ENCODE measurements at places on chromosomes 11 and 22. TPM values are rescaled to one million over a fixed set of nuclear protein-coding genes. Genes with fewer than 3 reads are reported as not detected.

DNA sequence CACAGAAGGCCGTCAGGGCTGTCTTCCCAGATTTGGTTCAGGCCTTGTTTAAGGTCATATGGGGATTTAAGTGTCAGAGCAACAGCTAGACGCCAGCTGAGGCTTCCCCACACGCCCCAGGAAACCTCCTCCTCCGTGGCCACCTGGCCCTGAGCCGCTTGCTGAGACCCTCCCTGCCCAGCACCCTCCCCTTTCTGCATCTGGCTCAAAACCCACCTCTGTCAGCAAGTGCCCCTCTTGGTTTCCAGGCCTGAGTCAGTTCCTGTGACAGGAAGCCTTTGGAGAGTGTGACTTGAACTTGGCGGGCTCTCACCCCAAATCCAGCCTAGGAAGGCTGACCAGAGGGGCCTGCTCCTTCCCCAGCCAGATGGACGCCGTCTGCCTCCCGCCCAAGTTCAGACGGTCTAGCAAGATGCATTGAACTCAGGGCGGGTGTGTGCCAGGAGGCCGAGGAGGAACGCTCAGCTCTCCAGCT is 561 bp downstream of the FXYD2 start:
- peak; percentile 41 for DNase-seq

DNA sequence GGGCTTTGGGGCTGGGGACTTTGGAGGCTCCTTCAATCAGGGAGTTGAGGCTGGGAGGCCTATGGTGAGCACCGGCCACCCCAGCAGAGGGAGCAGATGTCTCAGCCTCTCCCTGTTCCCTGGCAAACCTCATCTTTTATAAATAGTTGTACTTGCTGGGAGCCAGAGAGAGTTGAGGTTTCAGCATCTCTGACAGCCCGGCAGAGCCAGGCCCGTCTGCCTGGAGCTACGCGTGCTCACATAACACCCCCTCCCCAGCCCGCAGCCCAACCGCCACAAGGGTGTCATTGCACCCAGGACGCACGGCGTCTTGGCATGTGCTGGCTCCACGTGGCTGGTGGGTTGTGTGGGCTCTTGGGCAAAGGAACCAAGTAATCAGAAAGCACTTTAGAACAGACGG is 127.1 kb downstream of the CHST1 start:
- peak; percentile 73 for DNase-seq

DNA sequence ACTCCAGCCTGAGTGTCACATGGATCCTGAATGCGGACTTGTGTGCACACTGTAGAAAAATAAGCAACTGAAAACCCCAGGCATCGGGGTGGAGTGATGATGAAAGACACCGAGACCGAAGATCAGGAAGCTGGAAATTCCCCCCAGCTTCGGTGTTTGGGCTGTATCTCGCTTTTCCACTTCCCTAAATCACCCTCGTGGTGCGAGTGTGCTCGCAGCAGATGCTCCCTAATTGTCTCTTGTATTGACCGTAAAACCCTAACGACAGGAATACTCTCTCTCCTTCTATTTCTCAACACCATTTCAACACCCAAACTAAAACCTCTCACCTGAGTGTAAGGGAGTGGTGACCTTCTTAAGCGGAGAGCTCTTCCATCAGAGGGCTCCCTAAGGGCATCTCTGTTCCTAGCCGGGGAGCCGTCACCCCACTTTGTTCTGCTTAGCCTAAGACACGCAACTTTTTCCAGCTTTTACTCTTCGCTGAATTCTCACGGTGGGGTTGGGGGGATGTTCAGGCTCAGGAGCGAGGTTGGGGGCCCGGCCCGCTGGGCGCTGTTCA is 635 bp upstream of the GRK3 start:
- DNase-seq, result no peak

- DNase-seq, result no peak
These were observed 243.3 kb upstream of the B3GAT1 start for GRCh38 chr11:134655189-134655989.

DNA sequence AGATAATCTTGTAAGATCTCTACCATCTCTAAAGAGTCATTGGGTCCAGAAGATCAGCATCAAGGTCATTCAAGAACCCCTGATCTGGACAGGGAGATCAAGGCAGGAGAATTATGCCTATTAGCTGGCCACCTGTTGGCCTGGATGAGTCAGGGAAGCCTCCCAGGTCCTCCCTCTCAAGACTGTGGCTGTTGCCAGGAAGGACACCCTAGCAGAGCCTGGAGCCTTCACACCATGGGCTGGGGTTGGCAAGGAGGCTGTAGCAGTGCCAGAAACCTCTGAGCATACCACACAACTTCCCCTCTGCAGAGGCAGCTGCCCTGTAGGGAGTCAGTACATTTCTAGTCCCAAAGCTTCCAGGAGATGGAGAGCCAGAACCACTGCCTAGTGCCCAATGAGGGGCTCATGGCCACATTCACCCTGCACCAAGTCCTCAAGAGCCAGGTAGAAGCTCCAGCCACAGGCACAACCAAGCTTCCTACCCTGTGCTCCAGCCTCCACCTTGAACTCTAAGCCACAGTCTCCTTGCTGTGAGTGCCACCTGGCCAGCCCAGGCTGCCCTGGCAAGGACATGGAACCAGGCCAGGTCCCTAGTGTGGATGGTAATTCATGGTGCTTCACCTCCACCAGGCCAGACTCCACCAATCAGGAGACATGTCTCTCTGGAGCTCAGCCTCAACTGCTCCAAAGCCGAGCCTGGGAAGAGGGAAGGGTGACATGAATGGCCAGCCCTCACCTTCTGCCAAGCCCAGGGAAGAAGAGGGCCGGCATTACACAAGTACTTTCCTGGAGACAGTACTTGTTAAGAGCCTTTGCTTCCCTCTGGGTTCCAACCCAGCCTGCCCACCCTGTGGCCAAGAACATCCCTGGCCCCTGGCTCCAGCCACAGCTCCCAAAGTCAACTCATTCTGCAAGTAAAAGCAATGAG is 124.3 kb downstream of the BUD13 start:
- DNase-seq, result no peak

DNA sequence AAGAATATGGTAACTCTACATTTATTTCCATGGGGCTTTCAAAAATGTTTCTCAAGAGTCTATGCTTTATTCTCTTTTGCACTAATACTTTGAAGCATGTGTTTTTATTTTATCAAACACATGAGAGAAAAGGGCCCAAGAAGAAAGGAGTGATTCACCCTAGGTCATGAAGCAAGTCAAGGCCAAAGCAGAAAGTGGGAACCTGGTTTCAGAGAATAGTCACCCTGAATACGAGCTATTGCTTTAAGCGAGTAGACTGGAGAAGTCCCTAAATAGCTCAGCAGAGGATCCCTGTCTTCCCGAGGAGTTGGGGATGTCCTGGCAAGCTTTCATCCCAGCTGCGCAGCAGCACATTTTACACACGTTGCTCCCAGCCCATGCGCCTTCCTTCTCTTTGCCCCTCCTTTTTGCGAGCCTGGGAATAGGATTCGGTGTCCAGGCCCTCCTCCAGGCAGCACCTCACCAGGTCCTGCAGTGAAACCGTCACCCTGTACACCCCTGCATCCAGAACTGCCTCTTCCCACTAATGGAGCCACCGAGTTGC is 19.1 kb downstream of the MPEG1 start:
- DNase-seq, result no peak

DNA sequence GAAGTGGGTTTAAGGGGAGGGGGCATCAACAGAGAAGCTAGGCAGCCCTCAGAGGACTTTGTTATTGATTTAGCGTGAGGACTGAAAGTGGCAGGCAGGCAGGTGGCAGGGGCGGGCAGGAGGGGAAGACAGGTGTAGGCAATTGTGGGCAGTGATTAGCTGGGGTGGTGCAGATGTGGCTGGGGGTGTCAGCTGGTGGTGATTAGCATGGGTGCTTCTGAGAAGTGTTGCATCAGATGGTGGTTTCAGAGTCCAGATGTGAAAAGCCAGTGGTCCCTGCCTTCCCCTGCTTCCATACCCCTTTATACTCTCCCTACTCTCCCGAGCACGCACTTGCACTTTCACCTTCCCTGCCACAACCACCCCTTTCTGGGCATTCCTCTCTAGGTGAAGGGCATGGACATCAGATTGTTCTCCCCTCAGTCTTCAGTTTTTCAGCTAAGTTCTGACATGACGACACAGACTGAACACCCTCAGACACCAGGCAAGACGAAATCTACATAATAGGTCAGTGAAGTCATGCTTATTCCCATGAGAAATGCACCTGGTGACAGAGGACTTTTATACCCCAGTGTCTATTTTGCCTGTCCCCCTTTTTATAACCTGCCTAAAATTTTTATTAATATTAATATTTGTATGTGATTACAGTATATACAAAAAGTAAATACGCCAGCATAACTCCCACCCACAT is 435.7 kb upstream of the CADM1 start:
- no peak for DNase-seq

- peak; percentile 50 for DNase-seq
These were observed 9.1 kb upstream of the TAGLN start for GRCh38 chr11:117189941-117190544.

DNA sequence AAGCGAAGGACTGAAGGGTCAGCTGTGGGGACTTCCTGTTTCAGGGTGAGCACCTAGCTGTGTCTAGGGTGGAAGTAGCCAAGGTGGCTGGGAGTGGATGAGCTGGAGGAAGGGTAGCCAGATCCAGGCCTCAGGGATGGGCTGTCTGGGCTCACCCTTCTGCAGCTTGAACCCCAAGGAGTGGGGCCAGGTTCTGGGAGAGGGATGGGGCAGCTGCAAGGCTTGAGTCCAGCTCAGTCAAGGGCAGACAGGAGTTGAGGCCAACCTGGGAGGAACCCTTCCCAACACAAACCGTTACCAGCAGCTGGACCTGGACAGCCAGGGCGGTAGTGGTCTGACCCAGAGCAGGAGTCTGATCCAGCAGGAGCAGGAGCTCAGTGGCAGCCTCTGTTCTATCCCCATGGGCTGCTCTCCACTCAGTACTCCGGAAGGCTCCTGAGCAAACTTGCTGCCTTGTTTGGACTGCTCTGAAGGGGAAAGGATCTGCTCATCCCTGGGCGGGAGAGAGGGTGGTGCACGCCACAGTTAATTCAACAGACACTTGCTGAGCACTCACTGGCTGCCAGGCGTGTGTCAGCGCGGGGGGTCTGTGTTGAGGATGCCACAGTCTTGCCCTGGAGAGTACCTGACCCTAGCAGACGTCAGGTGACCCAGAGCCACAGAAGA is 53.8 kb upstream of the THY1 start:
- peak; percentile 14 for DNase-seq

- DNase-seq, result no peak
These were observed 59.7 kb upstream of the SLC35C1 start for GRCh38 chr11:45745065-45745811.

DNA sequence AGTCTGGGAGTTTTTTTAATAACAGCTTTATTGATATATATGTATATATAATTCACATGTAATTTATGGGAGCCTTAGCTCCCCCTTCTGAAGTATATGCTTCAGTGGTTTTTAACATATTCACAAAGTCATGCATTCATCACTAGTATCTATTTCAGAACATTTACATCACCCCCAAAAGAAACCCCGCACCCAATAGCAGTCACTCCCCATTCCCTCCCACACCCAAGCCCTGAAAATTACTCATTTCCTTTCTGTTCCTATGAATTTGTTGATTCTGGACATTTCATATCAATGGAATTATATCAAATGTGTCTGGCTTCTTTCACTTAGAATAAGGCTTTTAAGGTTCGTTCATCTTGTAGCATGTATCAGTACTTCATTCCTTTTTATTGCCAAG is 35.6 kb upstream of the SYT7 start:
- DNase-seq, result no peak

- DNase-seq, result no peak
These were observed 29.0 kb downstream of the PRRG4 start for GRCh38 chr11:32858731-32859130.

GRCh38 chr11:58616594-58616993 is 5.9 kb upstream of the CNTF start:
- no peak for DNase-seq

DNA sequence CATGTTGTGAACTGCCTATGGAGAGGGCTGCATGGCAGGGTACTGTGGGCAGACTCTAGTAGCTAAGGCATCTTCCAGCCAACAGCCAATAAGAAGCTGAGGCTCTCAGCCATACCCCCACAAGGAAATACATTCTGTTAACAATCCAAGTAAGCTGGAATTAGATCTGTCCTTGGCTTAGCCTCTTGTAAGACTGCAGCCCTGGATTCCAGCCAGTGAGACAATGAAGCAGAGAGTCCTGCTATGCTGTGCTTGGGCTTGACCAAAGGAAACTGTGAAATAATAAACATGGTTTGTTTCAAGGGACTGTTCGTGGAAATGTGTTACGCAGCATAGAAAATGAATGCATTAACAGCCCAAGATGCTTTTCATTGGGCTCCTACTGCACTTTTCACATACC is 1097.4 kb upstream of the CCDC90B start:
- DNase-seq, result no peak

DNA sequence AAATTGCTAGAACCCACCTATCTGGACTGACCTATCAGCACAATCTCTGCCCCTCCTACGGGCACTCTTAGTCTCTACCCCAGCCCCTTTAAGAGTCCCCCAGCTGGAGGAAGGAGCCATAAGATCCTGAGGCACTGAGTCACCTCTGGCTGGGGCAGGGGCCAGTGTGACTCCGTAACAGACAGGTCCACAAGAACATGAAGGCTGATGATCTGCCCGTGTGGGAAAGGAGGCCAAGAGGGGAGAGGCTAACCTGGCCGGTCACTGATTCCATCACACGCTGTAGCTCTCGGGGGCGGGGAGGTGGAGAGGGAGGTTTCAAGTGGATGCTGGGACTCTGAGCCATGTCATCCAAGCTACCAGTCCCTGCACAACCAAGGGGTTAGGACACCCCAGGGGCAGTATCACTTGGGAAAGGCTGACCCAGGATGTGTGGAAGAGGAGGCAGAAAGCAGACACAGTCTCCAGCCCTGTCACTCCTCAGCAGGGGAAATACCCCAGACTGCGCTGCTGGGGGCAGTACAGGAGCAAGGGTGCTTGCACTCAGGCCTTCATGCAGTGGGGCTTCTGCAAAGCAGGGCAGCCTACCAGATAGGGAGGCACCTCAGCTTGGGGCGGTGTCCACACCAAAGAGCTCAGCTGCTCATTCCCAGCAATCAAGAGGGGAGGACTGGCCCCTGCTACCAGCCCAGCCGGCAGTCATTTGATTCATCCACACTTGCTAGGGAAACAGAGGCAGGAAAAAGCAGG is 22.3 kb downstream of the ARHGAP1 start:
- no peak for DNase-seq

- DNase-seq, result no peak
These were observed 85.5 kb downstream of the MORC2 start for GRCh38 chr22:30882974-30883533.

C11orf42 gene
- total RNA-seq, result not detected

BRSK2 gene
- total RNA-seq, result 0.54 TPM

DRICH1 gene
- 0.89 TPM for total RNA-seq

ATP6V1E1 gene
- total RNA-seq, result 122 TPM

TIGD3 gene
- total RNA-seq, result 0.20 TPM

ARHGEF17 gene
- total RNA-seq, result 132 TPM

FGF19 gene
- not detected for total RNA-seq

P4HA3 gene
- total RNA-seq, result 0.97 TPM

PRG3 gene
- total RNA-seq, result not detected

MS4A12 gene
- total RNA-seq, result not detected

PNPLA5 gene
- total RNA-seq, result not detected

Data from upper lobe of left lung (tissue), 6 donors.